EH (cell line): ENCODE measurements at places on chromosomes 7 and 10.

GRCh38 chr10:30688456-30688855 lies 58.9 kb upstream of the LYZL2 start:
- peak; percentile 11 for DNase-seq

DNA sequence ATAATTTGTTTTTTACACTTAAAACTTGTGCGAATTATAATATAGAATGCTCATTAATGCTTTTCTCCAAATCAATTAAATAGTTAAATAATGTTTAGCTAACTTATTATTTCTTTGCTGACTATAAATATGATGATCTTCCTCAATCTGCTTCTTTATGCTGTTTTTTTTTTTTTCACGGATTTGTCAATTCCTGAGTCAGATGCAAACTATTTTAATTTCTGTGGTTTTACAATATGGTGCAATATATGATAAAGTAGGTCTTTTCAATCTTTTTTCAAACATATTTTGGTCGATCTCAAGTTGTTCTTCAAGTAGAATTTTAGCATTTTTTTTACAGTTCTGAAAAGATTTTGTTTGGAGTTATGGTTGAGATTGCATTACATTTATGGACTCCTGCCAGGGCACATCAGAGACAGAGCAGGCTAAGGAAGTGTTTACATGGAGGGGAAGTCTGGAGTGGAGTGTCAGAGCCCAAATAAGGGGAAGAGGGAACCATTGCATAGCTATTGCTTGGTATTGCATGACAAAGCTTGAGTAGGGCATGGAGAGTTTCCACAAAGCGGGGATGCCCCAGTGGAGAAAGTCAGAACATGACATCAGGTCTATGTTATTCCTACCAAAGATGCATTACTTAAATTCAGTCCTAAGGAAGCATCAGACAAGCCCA lies 204.4 kb downstream of the OTUD1 start:
- DNase-seq, result no peak

DNA sequence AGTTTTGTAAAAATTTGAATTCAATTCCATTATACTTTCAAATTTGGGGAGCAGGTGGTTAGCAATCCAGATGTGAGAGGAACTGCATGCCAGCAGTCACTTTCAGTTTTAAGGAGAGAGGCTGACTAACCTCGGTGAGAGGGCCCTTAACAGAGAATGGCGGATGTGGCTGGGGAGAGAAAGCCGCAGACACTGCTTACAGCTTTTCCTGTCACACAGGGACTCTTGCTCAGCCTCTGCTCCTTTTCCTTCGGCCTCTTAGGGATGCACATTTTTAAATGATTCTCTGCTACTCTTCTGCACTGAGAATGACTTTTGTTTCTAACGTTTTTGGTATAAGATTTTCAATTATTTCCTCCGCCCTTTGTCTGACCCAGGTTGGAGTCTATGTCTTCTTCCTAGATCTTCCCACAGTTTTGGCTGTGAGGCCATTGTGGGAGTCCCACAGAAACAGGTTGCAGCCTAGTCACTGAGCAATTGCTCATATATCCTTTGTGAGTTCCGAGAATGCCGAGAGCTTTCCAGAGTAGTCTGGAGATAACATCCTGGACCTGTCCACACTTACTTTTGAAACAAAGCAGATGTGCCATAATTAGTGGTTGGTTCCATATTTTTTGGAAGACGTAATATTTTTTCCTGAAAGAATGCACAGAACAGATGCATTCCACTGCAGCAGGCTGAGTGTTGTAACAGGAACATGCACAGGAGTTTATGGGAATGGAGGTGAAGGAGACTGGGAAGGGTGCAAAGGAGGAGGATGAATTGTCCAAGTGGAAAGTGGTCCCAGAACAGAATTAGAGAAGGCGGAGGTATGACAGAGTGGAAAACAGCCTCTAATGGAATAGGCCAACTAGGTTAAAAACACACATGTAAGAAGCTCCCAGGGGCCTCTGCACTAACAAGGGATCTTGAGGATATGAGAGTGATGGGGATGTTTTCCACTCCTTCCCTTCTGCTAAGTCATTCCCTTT lies 168.0 kb upstream of the ZNF32 start:
- peak; percentile 96 for DNase-seq

GRCh38 chr10:101766753-101767599 lies 8.9 kb downstream of the FGF8 start:
- no peak for DNase-seq

DNA sequence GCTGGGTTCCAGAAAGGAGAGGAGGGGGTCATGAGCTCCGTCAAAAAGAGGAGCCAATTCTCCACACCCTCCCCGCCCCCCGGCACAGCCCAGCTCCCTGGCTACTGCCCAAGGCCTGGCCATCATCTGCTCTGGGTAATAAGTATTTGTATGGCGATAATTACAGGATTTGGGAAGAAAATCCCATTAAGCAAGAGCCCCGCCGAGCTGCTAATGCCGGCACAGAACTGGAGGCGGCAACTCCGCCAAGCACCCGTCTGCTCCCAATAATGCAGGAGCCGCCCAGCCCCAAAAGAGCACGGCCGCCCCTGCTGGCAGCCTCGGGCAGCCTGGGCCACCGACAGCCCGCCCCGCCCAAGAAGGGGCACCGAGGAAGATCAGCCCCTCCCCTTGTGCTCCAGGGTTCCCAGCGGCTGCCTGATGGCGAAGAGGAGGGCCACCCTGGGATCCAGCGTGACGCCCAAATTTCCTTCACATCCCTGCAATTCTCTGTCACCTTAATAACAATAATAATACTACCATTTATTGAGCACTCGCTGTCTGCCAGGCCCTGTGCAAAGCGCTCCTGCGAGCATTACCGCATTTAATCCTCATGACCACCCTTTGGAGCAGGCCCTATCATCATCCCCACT lies 5.9 kb downstream of the SLIT1 start:
- DNase-seq, result no peak

GRCh38 chr10:75950997-75951589 lies 519.7 kb downstream of the LRMDA start:
- no peak for DNase-seq

DNA sequence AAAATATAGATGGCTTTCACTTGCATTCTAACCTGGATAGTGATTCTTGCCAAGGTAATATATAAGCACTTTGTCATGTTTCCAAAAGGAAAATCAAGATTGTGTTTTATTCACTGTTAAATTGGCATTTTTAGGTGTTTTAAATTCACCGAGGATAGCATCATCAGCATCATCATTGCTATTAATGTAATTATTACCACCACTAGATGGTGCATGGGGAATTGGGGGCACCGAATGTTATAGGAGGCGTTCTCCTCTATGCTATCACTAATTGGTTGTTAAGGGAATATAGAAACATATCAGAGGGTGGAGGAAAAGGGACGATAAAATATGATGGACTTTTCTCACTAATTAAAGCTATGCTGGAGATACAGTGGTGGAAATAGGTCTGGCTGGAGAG lies 95.5 kb downstream of the CELF2 start:
- peak; percentile 3 for DNase-seq

DNA sequence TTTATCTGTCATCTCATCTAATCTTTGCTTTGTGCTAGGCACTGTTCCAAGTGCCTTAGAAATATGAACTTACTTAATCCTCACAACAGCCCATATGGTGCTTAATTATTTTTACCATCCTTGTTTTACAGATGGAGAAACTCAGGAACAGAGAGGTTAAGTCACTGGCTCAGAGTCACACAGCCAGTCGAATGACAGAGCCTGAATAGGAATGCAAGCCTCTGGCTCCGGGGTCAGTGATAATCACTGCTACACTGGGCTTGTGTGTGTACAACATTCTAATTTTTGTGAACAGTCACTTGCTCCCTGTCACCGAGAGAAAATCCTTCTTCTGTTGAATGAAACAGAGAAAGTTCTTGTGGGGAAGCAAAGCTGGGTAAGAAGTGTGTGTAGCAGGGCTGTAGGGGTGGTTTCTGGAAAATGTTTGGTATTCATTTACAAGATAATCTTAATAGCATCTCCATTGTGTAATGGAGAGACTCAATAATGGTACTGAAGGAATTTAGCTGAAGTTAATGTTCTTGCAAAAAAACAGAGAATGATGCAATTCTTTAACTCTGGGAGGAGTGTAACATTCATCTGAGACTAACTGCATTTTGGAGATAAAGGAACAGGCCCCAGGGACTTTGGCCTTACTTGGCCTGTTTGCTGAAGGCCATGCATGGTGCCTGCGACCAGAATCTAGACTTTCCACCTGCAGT lies 290.6 kb downstream of the FRMD4A start:
- DNase-seq, result peak; percentile 96

DNA sequence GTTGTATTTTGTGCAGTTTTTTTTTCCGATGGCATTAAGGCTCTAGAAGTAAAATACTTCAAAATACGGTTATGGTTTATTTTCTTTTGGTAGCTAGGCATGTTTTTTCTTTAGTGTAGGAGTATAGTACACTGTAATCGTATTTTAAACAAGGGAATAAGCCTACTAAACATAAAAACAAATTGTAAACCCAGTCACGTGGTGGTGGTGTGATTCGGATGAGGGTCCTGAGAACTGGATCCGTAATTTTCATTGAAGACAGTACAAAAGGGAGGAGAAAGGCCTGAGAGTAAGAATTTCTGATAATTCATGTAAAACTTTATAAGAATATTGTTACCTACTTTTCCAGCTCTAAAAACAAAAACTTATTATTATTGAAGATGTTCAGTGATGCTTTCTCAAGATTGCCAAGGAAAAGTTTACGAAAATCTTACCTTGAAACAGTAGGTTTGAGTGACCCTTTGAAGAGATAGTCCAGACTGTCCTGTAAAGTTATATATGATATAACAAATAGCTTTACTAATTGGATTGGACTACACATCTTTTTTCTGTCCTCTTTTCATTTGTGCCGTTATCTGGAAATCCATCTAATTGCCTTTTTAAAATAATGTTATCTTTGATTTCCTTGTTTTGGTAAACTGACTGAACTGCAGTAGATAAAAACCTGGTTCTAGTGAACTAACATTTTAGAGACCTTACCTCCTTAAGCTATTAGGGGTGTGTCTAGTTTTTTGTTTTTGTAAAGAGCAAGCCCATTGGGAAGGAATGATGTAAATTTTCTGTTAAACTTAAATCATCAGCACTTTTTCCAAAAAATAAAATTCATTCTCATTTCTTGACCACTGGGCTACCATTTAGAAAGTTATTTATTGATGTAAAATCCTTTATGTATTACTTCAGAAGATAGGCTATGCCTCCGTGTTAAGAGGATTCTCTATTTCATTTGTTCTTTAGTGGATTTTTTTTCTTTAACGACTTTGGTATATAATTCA lies 1.0 kb upstream of the PBLD start:
- peak; percentile 9 for DNase-seq

DNA sequence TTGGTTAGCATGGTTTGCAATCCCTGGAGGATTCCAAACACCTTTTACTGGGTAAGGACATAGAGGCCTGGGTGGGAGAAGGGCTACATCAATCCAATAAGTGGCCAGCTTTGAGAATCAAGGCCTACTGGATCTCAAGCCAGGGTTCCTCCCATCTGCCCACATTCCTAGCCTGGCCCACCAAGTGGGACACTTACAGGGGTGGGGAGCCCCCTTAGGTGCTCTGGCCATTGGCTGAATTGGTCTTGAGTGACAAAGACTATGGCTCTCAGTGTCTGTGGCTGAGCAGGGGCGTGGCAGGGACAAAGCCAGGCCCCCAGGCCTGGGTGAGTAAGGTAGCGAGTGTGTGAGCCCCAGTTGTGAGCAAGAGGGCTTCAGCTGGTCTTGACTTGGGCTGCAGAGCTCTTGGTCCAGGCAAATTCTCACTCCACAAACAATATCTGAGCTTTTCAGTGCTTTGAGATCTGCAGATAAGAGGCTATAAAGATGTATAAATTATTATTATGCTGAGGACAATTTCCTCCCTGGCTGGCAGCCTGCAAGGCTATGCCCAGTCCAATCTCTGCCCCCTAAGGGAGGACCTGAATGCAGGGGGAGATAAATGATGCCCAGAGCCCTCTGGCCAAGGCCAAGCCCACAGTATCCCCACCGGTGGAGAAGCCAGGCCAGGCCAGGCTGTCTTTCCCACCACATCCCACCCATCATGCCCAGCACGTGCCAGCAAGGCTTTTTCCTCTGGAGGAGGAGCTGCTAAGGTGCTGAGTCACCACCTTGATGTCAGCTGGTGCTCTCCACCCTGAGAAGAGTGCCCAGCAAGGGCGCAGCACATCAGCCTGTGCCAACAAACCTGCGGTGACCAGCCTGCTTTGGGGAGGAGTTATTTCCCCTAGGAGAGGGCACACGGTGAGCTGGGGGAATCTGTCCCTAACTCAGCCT lies 80.7 kb upstream of the DUSP5 start:
- DNase-seq, result peak; percentile 49

GRCh38 chr10:85741626-85742300 lies 624.8 kb downstream of the GRID1 start:
- DNase-seq, result no peak

DNA sequence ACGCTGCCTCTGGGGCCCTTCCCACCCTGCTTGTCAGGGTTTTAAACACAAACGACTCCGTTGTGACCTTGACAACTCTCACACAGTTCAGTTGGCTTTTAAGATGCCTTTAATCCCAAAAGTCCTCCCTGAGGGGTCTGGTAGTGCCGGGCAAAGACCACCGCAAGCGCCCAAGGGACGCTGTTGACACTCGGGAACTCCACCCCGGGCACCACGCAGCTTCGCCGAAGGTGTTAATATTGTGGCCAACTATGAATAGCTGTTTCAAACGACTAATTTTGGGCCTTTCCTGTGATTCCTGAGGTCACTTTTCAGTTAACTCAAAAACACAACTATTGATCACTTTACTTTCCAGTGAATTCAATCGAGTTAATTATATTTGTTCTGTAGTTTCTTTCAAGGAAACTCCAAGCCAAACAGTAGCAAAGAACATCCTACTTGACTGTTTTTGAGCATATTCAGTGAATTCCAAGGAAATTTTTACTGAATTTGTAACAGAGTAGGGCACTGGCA lies 958 bp upstream of the ESYT2 start:
- no peak for DNase-seq

DNA sequence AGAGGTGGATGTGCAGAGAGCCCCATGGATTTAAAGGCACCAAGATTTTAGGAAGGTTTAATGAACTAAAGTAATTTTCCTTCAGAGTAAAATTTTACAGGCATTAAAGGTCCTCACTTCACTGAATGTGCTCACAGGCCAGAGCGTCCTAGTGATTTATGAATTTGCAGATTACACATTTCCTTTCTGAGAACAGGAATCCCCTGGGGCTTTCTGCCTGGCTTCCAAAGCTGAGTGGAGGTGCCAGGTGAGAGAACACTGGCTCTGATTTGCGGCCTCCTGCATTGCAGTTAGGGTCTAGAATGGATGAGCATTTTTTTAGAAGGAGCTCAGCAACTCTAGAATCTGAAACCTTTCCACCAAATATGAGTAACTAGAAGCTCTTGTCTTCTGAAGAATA lies 194.3 kb downstream of the SORCS3 start:
- DNase-seq, result no peak

DNA sequence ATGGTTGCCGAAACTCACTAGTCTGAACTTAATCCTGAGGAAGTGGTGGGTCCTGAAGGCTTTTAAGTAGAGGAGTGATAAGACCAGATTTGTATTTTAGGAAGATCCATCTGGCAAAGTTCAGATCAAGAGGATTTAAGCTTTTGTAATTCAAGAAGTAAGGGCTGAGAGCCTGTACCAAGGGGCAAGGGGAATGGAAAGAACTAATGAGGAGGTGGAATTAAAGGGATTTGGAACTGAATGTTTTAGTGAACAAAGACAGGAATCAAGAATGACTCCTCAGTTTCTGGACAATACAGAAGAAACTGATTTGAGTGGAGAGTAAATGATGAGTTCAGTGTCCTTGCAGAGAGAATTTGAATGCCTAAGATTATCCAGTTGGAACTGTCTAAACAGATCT lies 249.0 kb downstream of the C7orf25 start:
- no peak for DNase-seq

- no peak for DNase-seq
Observed at GRCh38 chr7:120609136-120609753, 248.7 kb downstream of the TSPAN12 start.
